ENCODE measurements at places on chromosomes 1 and 21.

DNA sequence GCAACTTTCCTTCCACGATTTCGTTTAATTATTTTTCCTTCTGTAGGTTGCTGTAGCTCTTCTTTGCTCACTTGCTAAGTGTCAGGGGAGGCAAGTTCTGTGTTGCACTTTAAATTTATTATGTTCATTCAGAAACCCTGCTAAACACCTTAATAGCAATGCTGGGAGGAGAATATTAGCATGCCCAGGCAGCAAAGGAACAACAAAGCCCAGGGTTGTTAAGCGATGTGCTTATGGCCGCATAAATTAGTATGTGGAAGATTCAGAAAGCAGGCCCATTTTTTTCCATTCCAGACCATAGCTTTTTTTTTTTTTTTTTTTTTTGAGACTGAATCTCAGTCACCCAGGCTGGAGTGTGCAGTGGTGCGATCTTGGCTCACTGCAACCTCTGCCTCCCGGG lies 151.3 kb downstream of the BACH1 start:
- no peaks in the 10 kb centered on the region for H3K27me3 ChIP-seq
- DNase-seq, result no peak
- H3K4me1 ChIP-seq, result no peaks in the 10 kb centered on the region

DNA sequence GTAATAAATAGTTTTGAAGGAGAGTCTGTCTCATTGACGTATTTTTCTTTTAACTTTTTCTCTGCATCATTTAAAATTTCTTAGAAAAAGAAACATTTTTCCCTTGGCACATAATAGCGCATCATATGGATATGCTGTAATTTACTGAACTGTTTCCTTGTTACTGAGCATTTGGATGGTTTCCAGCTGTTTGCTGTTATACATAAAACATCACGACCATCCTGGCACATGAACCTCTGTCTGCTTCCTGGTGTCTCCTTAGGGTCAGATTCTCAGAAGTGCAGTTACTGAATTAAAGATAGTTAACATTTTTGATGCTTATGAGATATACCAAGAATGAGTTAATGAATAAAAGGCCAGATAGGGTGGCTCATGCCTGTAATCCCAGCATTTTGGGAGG lies 67.2 kb downstream of the BACE2 start:
- H3K27ac ChIP-seq, result no peak overlapping the region
- H3K36me3 ChIP-seq, result no peaks in the 10 kb centered on the region
- H3K4me3 ChIP-seq, result no peak overlapping the region
- H3K27me3 ChIP-seq, result no peaks in the 10 kb centered on the region
- no peak for DNase-seq
- no peaks in the 10 kb centered on the region for H3K4me1 ChIP-seq

DNA sequence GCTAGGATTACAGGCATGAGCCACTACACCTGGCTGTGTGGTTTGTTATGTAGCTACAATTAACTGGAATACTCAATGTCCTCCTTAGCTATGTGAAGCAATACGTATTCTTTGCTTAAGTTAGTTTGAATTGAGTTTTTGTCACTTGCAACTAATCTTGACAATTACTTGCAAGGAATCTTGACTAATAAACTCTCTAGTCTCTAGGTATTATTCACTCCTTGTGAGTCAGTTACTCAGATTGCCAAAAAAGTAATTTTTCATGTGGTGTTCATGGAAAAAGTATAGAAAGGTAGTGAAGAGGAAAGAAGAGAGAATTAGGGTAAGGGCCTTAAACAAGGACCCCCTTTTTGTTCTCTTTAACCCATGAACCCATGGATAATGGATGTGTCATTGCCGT lies 7.6 kb upstream of the SNX27 start:
- no peaks in the 10 kb centered on the region for H3K27me3 ChIP-seq
- H3K36me3 ChIP-seq, result no peaks in the 10 kb centered on the region
- H3K4me3 ChIP-seq, result no peak overlapping the region
- H3K27ac ChIP-seq, result no peak overlapping the region
- no peaks in the 10 kb centered on the region for H3K4me1 ChIP-seq

DNA sequence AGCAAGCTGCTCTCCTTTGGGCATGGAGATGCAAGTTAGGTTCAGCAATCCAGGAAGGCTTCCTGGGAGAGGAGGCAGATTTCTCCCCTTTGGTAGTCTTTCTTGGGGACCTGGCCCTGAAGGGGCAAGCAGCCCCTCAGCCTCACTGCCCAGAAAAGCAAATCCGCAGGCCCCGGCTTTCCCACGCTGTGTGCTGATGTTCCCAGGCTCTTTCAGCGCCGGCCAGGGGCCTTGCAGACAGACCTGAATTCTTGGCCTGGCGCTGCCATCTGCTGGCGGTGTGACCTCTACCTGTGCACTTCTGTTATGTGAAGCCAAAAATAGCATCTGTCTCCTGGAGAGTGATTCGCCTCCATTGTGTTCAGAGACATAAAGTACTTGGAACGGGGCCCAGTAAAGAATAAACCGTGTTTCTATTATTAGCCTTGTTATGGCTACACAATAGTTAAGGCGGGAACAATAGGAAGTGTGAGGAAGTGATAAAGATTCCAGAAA lies 64.8 kb downstream of the ALPL start:
- H3K27me3 ChIP-seq, result no peaks in the 10 kb centered on the region
- H3K4me3 ChIP-seq, result no peak overlapping the region
- peak; percentile 50 for DNase-seq

Data from liver (tissue), 10 donors.